ENCODE measurements at places on chromosomes 16 and 17. TPM values are rescaled to one million over a fixed set of nuclear protein-coding genes. Genes with fewer than 3 reads are reported as not detected.

- no peak overlapping the region for H3K4me3 ChIP-seq
- peaks cover 15% of the 10 kb centered on the region for H3K4me1 ChIP-seq
- H3K36me3 ChIP-seq: no peaks in the 10 kb centered on the region
- peaks cover 10% of the 10 kb centered on the region for H3K27me3 ChIP-seq
These were observed 1.4 kb downstream of the CUEDC1 start for GRCh38 chr17:57953705-57954396.

Gene LYRM1
- total RNA-seq: 33.9 TPM

Gene C17orf78
- total RNA-seq: not detected

DNA sequence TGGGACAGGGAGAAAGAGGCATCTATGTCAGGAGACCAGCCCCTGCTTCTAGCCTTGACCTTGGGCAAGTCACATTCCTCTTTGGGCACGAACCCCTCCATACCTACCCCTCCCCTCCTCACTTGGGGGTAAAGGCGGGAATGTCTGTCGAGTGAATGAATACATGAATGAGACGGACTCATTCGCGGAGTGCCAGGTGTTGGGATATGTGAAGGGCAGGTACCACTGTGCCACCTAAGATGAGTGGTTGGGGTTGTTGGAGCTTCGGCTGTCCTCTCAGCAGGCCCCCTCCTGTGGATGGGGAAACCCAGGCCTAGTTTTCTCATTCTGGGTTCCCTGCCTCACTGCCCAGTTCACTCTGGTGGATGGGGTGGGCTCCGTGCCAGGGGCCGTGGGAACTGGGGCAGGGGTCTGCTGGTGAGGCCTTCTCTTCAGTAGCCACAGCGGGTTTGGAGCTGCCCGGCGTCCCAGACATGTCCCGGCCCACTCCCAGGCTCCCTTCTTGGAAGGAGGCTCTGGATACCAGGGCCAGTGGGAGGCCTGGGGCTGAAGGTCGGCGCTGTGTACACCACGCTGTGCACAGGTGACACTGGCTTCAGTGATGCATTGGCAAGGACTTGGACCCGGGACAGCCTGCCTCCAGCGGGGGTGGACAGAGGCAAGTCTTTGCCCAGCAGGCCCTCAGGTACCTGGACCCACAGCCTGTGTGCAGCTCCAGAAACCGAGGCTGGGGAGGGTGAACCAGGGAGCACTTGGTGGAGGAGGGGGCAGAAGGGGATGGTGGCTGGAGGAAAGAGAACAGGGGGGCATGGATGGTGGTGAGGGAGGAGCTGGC is 5.6 kb downstream of the GLIS2 start:
- no peaks in the 10 kb centered on the region for H3K36me3 ChIP-seq
- H3K4me3 ChIP-seq: no peak overlapping the region
- no peaks in the 10 kb centered on the region for H3K27me3 ChIP-seq
- H3K4me1 ChIP-seq: peaks cover 12% of the 10 kb centered on the region
- no peak for DNase-seq

GRCh38 chr17:44502598-44503146 is 534 bp downstream of the GPATCH8 start:
- H3K4me1 ChIP-seq: peaks cover 50% of the 10 kb centered on the region
- H3K27me3 ChIP-seq: no peaks in the 10 kb centered on the region
- H3K4me3 ChIP-seq: peak overlapping the region; percentile 97
- no peak for DNase-seq

GRCh38 chr16:75003931-75004330 is 5.1 kb downstream of the ZNRF1 start:
- no peak overlapping the region for H3K4me3 ChIP-seq
- H3K36me3 ChIP-seq: no peaks in the 10 kb centered on the region
- no peaks in the 10 kb centered on the region for H3K27me3 ChIP-seq
- H3K27ac ChIP-seq: no peak overlapping the region
- no peak for DNase-seq
